ENCODE measurements at places on chromosomes 5 and 9.

DNA sequence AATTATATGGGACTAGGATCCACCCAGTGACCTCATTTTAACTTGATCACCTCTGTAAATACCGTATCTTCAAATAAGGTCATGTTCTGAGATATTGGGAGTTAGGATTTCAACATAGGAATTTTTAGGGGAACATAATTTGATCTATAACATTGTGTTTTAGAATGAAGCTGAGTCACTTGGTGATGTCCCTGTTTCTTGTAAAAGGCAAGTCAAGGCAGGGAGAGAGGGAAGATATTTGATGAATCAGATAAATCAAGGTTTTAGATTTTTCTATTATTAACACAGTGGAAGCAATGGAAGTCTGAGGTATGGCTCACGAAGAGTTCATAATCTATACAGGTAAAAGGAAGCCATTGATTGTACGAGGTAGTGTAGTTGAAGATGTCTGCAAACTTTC is 11.8 kb upstream of the GPR151 start:
- no peak for DNase-seq

GRCh38 chr5:159419576-159419975 is 89.3 kb upstream of the IL12B start:
- DNase-seq: no peak

DNA sequence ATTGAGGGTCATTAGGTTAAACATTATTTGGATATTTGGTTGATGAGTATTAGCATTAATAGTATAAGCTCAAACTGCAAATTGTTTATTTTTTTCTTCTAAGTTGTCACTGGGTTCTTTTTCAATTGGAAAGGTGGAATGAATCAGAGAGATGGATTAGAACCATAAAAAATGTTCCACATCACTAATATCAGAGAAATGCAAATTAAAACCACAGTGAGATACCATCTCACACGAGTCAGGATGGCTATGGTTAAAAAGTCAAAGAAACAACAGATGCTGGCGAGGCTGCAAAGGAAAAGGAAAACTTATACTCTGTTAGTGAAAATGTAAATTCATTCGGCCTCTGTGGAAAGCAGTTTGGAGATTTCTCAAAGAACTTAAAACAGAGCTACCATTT is 122.8 kb downstream of the CCDC192 start:
- DNase-seq: no peak

- DNase-seq: no peak
These were observed 28.9 kb upstream of the CPLX2 start for GRCh38 chr5:175842506-175842905.

- no peak for DNase-seq
These were observed 143.5 kb downstream of the MLLT3 start for GRCh38 chr9:20478786-20479185.
